ENCODE measurements at places on chromosomes 13 and 19. TPM values are rescaled to one million over a fixed set of nuclear protein-coding genes. Genes with fewer than 3 reads are reported as not detected.

The ZNF101 gene
- 9.2 TPM for total RNA-seq

The CEACAM5 gene
- not detected for total RNA-seq

The ZNF587B gene
- total RNA-seq: 20.2 TPM

The KLF1 gene
- total RNA-seq: not detected

The SLC8A2 gene
- under 0.01 TPM for total RNA-seq

The SIGLEC10 gene
- total RNA-seq: not detected

The ZNF560 gene
- total RNA-seq: 0.47 TPM

The ZNF730 gene
- 0.85 TPM for total RNA-seq

The AMER2 gene
- total RNA-seq: not detected

The LACC1 gene
- 4.4 TPM for total RNA-seq

The IGFL3 gene
- total RNA-seq: not detected

The VSTM2B gene
- not detected for total RNA-seq

The PSG1 gene
- total RNA-seq: not detected

The ZNF506 gene
- total RNA-seq: 7.1 TPM

The GPR4 gene
- 4.2 TPM for total RNA-seq

The FFAR2 gene
- total RNA-seq: not detected

The GDF15 gene
- total RNA-seq: 103 TPM

The ZNF525 gene
- 5.3 TPM for total RNA-seq

The WTIP gene
- 43.2 TPM for total RNA-seq

The ZNF888 gene
- total RNA-seq: 3.5 TPM

The ZNF20 gene
- total RNA-seq: 3.5 TPM

The IRS2 gene
- 0.27 TPM for total RNA-seq

The STXBP2 gene
- 28.8 TPM for total RNA-seq

The KLHL1 gene
- total RNA-seq: not detected

The C13orf42 gene
- not detected for total RNA-seq

The CYP4F2 gene
- total RNA-seq: not detected

The SPRY2 gene
- total RNA-seq: 19.1 TPM
